ENCODE measurements at places on chromosomes 13 and 19.

- peak; percentile 37 for DNase-seq
Measured at GRCh38 chr19:13118424-13119193, 545 bp downstream of the NACC1 start.

- DNase-seq = no peak
Measured at GRCh38 chr13:26228096-26228495, 6.0 kb upstream of the RNF6 start.

- peak; percentile 59 for DNase-seq
Measured at GRCh38 chr19:19461671-19462622, 53.4 kb downstream of the TSSK6 start.

- DNase-seq = peak; percentile 33
Measured at GRCh38 chr19:50432221-50433028, at the start of gene MYBPC2. MYBPC2 (plus strand) TSS chr19:50432892; CDS start chr19:50432954, 62 bp downstream.

DNA sequence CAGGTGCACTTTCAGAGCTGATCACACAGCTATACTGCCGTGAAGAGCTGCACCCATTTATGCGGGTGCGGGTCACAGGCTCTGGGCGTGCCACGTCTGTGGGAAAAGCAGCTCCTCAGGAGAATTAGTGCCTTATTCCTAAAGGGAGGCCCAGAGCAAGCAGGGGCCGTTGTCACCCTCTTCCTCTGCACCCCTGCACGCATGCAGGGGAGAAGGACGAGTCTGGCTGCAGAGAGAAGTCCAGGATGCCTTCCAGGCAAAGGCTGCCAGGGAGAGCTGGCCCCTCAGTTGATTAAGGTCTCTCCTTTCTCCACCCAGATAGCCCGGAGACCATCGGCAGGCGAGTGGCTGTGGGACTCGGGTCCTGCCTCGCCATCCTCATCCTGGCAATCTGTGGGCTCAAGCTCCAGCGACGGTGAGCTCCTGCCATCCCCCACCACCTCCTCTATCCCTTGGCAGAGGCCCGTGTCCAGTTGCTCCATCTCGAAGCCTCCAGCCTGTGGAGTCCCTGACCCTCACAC is 3.1 kb upstream of the FFAR1 start:
- DNase-seq = no peak

- DNase-seq = no peak
Measured at GRCh38 chr13:70634893-70635292, 526.6 kb upstream of the KLHL1 start.
